ENCODE measurements at places on chromosomes 2 and 18. TPM values are rescaled to one million over a fixed set of nuclear protein-coding genes. Genes with fewer than 3 reads are reported as not detected.
A peak's percentile ranks its signal among the peaks of the same experiment; 100 is the strongest.

- no peak for DNase-seq
Observed at GRCh38 chr2:181575650-181576025, 81.3 kb downstream of the CERKL start.

DNA sequence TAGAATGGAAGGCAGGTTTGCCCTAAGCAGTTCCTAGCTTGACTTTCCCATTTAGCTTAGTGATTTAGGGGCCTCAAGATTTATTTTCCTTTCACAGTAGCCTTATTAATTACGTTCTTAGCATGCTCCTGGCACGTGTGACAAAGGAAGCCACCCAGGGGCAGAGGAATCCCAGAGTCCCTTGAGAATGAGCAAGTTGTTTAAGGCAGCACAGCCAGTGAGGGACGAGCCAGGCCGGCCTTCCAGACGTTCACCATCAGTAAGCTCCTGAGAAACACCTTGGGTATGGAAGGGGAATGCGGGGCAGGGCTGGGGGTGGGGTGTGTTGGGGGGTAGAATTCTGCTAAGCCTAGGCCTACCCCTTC lies 76.3 kb downstream of the SOWAHC start:
- DNase-seq = no peak

- DNase-seq = no peak
Observed at GRCh38 chr18:80191907-80192652, 55.2 kb downstream of the PARD6G start.

- DNase-seq = peak; percentile 68
Observed at GRCh38 chr2:217995731-217996231, 7.0 kb downstream of the TNS1 start.

- DNase-seq = no peak
Observed at GRCh38 chr2:74648009-74648443, at the start of gene M1AP. Gene M1AP (minus strand): TSS chr2:74648330. CDS start chr2:74640275, 8,055 bp downstream.

Gene HOXD13
- total RNA-seq = 0.10 TPM

Gene ASPRV1
- 959 TPM for total RNA-seq

Data from lower leg skin (tissue), 4 donors.